PC-3 (cell line): ENCODE measurements at places on chromosomes 12 and 14.

DNA sequence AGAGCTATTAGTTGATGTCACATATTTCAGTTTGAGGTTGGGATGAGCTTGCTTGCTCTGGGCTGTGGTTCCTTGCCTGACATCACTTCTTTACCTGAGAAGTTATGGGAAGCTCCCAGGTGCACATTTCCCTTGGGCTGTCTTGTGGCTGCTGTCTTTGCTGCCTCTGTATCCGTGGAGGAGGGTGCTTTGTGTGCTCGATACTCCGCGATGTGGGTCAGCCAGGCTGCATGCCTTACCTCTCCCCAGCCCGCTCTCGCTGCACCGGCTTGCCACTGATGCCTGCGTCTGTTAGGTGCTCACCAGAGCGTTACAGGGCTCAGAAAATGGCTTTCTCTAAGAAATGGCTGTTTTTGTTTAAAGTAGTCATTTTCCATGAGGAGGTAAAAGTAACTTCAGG, 19.6 kb downstream of the PELI2 start:
- DNase-seq = no peak

DNA sequence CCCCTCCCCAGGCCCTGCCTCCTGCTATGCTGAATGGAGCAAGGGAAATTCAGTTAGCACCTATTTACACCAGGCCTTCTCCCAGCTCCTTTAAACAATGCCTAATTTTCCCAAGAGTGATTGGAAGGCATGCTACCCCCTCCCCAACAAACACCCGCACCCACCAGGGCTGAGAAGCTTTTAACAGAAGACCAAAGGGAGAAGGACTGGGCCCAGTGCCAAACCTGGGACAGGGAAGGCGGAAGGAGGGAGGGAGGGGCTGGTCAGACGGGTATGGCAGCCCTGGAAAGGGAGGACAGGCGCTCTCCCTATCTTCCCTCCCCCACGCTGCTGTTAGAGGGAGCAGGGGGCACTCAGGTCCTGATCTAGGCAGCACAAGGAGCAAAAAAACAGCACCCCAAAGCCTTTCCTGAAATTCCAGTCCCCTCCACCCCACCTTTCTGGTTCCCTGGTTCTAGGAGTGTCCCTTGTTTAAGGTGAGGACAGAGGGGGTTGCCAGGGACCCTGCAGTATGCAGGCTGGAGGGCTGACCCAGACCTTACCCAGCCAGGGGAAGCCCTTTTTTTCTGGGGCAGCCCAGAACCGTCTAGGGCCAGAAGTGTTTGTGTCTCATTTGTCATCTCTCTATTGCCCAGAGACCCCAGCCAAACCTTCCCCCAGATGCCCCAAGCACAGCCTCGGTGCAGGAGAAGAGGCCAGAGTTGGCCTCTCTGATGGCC, 2.4 kb upstream of the KRT8 start:
- DNase-seq = peak; percentile 88

- DNase-seq = no peak
Observed at GRCh38 chr12:85509857-85510256, 229.8 kb downstream of the ALX1 start.

GRCh38 chr12:1606021-1606622, 11.7 kb upstream of the FBXL14 start:
- DNase-seq = peak; percentile 92

DNA sequence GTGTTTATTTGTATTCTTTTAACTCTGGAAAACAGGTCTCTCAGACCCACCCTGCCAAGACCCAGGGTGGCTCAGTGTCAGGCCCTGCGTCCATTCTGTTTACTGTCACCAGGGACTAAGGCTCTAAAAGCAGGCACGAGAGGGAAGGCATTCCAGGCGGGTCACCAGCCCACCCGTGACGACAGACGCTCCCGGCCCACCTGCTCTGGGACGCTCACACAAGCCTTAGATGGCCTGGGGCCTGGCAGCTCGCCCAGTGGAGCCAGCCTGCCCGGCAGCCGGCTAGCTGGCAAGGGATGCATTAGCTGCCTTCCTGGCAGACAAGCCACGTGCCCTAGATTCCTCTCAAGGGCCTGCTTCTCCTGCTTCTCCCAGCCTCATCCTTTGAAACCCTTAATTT, 9.2 kb upstream of the NUAK1 start:
- DNase-seq = no peak

- peak; percentile 22 for DNase-seq
Observed at GRCh38 chr12:124510301-124510970, 57.0 kb downstream of the NCOR2 start.

GRCh38 chr12:123713823-123714585, 1.9 kb downstream of the ATP6V0A2 start:
- no peak for DNase-seq

DNA sequence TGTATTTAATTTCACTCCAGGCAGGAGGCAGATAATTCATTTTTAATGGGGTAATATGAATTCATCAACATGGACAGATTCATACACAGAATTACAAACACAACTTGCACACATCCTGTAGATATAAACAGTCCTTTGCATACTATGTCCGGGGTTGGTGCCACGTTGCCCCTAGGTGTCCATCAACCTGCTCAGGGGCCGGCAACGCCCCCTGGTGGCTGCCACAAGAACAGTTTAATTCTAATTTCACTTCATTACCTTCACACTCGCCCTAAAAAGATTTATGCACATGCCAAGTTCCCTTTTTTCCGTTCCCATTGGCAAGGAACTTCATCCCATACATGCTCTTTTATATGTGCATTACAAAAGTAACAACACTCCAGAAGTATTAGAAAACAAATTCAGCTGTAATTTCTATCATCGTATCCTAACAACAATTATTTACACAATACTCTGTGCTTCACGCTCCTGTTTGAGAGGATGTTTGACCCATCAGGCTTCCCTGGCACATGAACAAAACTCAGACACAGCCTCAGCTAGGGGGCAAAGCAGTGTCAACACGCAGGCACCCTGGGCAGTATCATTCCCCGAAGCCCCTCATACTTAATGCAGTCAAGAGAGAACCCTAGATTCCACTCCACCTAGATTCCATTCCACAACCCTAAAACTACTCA, 15.5 kb downstream of the MANSC1 start:
- DNase-seq = peak; percentile 56

GRCh38 chr14:51654533-51654845, 2.8 kb downstream of the FRMD6 start:
- DNase-seq = no peak

DNA sequence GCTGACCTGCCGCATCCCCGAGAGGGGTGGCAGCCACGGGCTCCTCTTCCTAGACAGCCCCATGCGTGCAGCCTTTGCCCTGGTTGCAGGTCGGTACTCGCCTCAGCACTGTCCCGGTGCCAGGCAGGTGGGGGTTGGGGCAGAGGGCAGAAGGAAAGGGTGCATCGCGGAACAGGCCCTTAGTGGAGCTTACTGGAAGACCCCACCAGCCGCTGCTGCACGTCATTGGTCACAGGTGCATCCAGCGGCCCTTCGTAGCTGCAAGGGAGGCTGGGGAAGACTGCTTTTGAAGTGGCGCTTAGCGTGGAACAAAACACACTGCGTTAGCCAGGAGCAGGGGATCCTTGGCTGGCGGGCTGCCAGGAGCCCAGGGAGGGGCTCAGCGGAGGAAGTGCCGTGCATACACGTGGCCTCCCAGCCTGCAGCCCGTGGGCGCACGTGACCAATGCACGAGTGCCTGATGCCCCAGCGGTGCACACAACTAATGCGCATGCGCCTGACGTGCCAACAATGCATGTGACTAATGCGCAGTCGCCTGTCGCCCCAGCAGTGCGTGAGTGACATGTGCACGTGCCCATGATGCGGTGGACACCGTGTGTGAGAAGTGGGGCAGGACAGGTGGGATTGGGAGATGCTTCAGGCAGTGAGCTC, 5.0 kb upstream of the EP400 start:
- DNase-seq = no peak

DNA sequence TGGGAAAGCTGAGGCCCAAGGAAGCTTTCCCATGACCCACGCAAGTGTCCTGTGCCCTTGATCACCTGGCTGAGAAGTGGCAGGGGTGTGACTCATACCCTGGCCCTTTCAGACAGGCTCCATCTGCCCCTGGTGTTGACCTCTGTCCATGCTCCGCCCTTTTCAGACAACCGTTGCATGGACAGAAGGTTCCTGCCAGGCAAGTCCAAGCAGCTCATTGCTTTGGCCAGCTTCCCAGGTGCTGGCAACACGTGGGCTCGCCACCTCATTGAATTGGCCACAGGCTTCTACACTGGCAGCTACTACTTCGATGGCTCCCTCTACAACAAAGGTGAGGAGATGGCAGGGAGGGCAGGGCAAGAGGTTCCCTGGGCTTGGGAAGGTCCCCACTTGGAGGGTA, 103.5 kb downstream of the WSCD2 start:
- DNase-seq = peak; percentile 19

- DNase-seq = no peak
Observed at GRCh38 chr12:124703856-124704255, 136.4 kb upstream of the NCOR2 start.

GRCh38 chr12:14638066-14638465, 58.3 kb downstream of the GUCY2C start:
- DNase-seq = no peak

GRCh38 chr14:58782011-58782410, 144.2 kb downstream of the DACT1 start:
- no peak for DNase-seq

DNA sequence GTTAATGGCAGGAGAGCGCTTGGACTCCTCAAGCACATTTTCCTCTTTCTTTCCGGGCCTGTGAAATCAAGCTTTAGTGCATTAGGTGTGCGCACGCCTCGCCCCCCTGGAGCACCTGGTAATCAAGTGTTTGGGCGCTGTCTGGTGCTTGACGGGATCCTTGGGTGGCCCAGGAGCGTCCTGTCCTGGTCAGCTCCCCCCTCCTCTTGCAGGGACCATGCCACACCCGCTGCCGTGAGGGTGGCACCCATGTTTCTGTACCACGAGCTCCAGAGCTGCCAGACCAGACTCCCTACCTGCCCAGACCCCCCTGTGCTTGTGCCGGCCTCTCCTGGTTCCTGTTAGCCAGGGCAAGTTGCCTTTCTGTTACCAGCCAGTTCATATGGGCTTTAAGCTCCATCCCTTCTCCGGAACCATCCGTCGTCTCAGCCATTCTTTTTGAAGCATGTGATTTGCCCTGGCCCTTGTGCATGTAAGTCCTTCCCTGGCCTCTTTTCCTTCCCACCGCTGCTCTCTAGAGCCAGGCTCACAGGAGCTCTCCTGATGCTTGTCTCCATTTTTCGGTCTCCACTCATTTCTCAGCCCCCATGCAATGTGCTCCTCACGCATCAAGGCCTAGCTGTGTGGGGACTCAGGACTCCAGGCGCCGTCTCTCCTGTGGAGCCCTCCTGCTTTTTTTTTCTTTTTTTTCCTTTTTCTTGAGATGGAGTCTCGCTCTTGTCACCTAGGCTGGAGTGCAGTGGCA, 66.1 kb downstream of the EP400 start:
- DNase-seq = no peak

DNA sequence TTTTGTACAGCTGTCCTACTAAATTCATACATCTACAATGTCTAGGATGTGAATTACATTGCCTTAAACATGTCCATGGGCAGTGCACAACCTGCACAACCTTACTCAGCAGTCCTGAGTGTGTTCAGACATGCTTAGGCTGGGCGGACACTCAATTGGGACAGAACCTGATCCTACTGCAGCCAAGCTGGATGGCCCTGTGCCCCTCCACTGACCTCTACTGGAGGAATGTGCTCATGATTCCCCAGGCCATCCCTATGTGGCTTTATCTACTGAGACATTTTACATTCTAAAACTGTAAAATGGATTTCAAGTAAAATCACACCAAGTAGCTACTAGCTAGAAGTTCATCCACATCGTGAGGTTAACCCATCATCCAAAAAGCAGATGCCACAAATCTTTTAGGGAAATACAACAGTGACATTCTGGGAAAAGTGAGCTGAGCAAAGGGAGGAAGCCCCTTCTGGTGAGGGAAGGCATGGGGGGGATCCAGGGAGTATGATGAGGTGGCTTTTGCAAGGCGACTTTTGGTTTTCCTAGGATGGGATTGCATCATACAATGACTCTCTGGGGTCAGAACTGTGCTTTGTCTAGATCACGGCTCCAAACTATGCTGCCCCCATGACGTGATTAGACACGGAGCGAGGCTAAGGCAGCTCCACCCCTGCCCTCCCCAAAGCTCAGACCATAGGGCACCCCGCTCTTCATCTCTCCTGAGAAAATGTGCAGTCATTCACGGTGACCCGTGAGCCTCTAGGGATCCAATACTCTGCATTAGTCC, 911.7 kb upstream of the TMEM132C start:
- peak; percentile 76 for DNase-seq

DNA sequence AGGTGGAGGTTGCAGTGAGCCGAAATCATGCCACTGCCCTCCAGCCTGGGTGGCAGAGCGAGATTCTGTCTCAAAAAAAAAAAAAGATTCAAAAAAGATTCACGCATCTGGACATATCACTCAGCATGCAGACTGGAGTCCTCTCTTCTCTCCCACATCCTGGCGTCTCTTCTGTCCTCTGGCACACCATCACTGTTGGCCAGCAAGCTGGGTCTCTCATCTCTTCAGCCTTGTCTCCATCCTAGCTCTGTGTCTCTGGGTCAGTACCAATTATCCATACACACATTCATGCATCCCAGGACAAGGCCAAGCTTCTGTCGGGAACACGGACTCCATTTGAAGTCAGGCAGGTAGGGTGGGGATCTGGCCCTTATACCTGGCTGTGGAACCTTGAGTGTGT, 105.5 kb upstream of the MAP1LC3B2 start:
- no peak for DNase-seq

DNA sequence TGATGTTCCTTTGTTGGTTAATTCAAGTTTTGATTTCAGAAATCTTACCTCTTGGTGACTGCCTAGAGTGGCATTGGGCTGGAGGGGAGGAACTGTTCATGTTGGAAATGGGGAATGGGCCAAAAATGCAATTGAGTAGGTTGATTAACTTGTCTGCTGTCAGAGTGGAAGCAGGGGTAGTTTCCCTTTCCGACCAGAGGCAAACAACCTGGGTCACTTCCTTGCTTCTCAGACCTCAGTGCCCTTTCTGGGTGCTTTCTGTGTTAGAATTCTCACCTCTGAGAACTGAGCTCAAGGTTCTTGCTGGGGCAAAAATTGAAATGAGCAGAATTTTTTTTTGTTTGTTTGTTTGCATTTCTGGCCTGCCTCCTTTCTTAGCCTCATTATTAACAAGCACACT, 2.3 kb upstream of the M6PR start:
- DNase-seq = no peak

DNA sequence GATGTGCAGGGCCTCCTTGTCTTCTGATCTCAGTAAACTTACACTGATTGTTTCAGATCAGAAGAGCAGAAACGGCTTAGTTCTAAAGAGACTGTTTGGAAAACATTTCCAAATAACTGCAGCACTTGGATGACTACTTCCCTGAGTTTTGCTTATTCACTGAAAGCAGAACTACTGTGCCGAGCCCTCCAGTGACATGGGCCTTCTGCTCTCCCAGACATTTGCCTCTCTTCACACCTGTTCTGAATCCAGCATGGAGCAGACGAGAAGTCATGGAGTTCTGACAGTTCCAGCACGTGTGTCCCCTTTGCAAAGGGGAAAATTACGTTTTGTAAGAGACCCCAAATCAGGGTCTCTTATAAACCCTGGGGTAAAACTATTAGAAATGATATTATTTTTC, 31.4 kb downstream of the ETNK1 start:
- DNase-seq = no peak
